ENCODE measurements at places on chromosomes 11 and 22.
A peak's percentile ranks its signal among the peaks of the same experiment; 100 is the strongest.

- DNase-seq = no peak
These were observed 98.2 kb downstream of the INSC start for GRCh38 chr11:15212876-15213275.

DNA sequence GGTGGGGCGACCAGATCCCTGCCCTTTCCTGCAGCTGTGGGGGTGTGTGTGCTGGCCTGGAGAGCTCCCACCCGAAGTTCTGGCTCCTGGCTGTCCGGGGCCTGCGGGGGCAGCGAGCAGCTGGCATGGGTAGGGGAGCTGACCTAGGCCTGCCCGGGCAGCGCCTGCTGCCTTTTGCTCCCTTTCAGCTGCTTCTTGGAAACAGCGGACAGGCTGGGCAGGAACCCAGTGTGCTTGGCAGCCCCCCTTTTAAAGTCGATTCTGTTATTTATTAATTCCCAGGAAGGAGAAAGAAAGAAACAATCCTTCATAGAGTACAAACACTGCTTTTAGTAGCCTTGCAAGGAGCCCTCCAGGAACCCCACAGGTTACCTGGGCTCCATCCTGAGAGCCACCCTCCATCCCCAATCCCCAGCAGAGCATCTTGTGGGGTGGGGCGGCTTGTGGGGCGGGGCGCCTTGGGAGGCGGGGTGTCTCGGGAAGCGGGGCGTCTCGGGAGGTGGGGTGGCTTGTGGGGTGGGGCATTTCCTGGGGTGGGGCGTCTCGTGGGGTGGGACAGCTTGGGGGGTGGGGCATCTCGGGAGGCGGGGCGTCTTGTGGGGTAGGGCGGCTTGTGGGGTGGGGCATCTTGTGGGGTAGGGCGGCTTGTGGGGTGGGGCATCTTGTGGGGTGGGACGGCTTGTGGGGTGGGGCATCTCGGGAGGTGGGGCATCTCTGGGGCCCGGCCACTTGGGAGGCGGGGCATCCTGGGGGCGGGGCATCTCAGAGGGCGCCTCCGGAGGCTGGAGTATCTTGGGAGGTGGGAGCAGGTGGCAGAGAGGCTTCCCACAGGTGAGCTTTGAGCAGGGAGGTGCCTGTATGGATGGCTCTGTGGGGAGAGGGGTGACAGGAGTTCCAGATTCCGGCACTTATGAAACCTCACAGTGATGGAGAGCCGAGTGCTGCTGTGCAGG lies 7.0 kb downstream of the CD81 start:
- no peak for DNase-seq

- no peak for DNase-seq
These were observed 101.9 kb downstream of the WT1 start for GRCh38 chr11:32333320-32333991.

GRCh38 chr22:44701824-44702478 lies at the start of gene PRR5:
Gene PRR5, plus strand, starts transcription at chr22:44702204. Its CDS starts 271 bp downstream, at chr22:44702475.
- peak; percentile 93 for DNase-seq

- no peak for DNase-seq
These were observed 6.8 kb downstream of the MAP4K2 start for GRCh38 chr11:64796047-64796756.

Data from CMK (cell line).